G401 (cell line): ENCODE measurements at places on chromosomes 2 and 18.

- no peak for DNase-seq
Observed at GRCh38 chr18:75107931-75108276, 101.0 kb downstream of the PTGR3 start.

GRCh38 chr18:75131381-75132000, 77.4 kb downstream of the PTGR3 start:
- no peak for DNase-seq

DNA sequence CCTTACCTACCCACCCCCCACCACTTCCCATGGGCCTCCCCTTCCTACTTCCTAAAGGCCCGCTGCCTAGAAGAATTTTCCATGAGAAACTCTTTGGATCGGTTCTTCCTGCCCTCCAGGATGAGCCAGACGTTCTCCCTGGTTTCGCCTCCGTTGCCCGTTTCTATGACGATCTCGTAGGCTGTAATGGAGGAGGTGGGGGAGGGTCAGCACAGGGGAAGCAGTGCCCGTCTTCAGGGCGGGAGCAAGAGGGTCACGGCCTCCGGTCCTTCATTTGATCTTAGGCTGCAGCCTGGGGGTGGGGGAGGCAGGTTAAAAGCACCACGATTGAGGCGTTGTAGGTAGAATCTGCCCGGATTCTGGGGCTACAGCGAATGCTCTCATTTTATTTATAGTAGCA, 172.0 kb downstream of the LOXHD1 start:
- no peak for DNase-seq

GRCh38 chr2:236168110-236169080, at the start of gene GBX2:
Gene GBX2 (minus strand): TSS chr2:236168386. CDS start chr2:236167971, 415 bp downstream.
- DNase-seq: peak; percentile 53

DNA sequence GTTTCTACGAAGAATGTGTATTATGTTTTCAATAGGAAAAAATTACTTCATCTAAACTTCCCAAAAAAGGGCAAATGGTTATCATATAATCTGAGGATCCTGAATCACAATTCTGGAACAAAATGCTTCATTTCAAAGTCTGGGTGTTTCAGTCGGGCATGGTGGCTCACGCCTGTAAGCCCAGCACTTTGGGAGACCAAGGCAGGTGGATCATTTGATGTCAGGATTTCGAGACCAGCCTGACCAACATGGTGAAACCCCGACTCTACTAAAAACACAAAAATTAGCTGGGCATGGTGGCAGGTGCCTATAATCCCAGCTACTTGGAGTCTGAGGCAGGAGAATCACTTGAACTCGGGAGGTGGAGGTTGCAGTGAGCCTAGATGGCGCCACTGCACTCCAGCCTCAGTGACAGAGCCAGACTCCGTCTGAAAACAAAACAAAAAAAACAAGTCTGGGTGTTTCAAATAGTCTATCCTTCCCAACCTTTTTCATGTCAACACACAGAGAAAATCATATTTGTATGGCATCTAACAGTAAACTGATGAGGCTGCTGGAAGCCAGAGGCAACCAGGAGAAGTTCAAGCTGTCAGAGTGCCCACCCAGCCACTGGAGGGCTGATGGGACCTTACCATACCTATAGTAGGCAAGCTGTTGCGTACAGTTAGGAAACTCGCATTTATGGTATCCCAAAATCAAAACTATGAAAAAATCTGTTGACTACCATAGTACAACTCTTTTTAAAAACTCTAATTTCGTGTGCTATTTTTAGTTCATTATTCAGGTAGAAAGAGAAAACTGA, 14.6 kb downstream of the NBAS start:
- no peak for DNase-seq

DNA sequence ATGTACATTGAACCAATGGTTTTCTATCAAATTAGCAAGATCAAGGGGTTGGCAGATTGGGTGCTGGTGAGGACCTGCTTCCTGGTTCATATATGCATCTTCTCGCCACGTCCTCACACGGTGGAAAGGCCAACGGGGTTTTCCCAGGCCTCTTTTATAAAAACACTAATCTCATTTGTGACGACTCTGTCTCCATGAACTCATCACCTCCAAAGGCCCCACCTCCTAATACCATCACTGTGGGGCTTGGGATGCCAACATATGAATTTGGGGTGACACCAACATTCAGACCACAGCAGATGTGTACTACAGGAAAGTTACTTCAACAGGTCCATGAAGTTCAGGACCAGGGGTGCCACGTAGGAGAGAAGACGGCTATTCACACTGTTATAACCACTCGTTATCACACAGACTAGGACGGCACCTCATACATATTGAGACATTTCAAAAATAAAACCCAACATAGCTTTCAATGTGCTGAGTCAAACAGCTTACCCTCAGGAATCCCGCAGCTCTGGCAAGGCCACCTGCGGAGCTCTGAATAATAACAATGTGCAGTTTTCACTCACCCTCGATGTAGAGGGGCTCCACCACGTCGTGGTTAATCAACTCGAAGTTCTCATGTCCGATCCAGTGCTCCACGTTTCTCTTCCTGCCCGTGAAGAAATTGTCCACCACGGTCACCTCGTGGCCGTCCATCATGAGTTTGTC, 49.3 kb downstream of the UXS1 start:
- no peak for DNase-seq

- no peak for DNase-seq
Observed at GRCh38 chr18:56284319-56284718, 354.1 kb downstream of the TXNL1 start.

GRCh38 chr2:241890524-241891235, 21.2 kb downstream of the RTP5 start:
- DNase-seq: peak; percentile 68

- no peak for DNase-seq
Observed at GRCh38 chr2:8563814-8564474, 117.9 kb upstream of the ID2 start.

DNA sequence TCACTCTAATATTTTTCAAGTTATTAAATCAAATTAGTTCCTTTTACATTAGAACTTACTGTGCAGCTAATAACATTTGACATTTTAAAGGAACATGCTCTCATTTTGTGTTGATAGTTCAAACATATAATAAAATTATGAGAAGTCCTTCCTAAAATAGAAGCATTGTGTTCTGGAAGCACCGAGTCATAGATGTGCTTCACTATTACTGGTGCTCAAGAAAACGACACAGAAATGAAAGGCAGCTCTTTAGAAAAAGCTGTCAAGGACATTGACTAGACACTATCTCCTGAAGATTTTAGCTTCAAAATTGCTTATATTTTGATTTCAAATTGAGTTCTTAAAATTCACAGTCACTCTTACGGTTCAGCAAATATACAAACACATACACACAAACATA, 338.3 kb downstream of the NBAS start:
- DNase-seq: no peak

- DNase-seq: peak; percentile 7
Observed at GRCh38 chr2:119735565-119735964, 24.2 kb upstream of the PTPN4 start.
